Progenitor cell of endocrine pancreas (in vitro differentiated cells): ENCODE measurements at places on chromosomes 11 and 22. TPM values are rescaled to one million over a fixed set of nuclear protein-coding genes. Genes with fewer than 3 reads are reported as not detected.
A peak's percentile ranks its signal among the peaks of the same experiment; 100 is the strongest.

DNA sequence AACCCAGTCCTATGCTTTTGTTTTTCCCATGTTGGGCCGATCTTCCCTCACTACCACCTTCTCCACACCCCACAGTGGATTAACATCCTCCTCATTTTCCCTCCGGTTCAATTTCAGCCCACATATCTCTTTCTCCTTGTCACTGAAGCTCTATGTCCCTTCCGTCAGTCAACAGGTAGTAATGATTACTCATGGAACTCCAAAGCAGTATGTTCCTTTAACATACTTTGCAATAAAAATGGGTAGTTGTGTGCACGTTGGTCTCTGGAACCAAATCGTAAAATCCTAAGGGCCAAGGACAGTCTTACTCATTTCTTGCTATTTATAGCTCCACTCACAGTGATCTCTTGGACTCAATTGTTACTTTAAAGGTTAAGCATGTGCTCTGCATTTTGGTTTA, 20.2 kb downstream of the AMOTL1 start:
- DNase-seq: no peak
- H3K4me3 ChIP-seq: no peak overlapping the region
- no peak overlapping the region for H3K27ac ChIP-seq
- H3K4me1 ChIP-seq: peaks cover 13% of the 10 kb centered on the region

DNA sequence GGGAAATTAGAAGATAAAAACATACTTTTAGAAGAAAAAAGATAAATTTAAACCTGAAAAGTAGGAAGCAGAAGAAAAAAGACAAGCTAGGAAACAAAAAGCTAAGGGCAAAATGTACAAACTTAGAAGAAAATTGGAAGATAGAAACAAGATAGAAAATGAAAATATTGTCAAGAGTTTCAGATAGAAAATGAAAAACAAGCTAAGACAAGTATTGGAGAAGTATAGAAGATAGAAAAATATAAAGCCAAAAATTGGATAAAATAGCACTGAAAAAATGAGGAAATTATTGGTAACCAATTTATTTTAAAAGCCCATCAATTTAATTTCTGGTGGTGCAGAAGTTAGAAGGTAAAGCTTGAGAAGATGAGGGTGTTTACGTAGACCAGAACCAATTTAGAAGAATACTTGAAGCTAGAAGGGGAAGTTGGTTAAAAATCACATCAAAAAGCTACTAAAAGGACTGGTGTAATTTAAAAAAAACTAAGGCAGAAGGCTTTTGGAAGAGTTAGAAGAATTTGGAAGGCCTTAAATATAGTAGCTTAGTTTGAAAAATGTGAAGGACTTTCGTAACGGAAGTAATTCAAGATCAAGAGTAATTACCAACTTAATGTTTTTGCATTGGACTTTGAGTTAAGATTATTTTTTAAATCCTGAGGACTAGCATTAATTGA, 1.0 kb downstream of the MALAT1 start:
- DNase-seq: no peak
- no peak overlapping the region for H3K4me3 ChIP-seq
- H3K27me3 ChIP-seq: no peaks in the 10 kb centered on the region
- H3K27ac ChIP-seq: no peak overlapping the region
- H3K36me3 ChIP-seq: peaks cover 14% of the 10 kb centered on the region

Gene ADM
- total RNA-seq: 8.4 and 9.4 TPM in 2 replicates

GRCh38 chr11:66126808-66127555, 56.9 kb downstream of the PACS1 start:
- H3K36me3 ChIP-seq: no peaks in the 10 kb centered on the region
- DNase-seq: no peak
- no peaks in the 10 kb centered on the region for H3K27me3 ChIP-seq
- no peak overlapping the region for H3K27ac ChIP-seq

Gene APOA5
- total RNA-seq: not detected in 2 replicates

GRCh38 chr11:9565822-9566560, 7.5 kb upstream of the WEE1 start:
- peaks cover 5% of the 10 kb centered on the region for H3K36me3 ChIP-seq
- no peaks in the 10 kb centered on the region for H3K27me3 ChIP-seq
- H3K27ac ChIP-seq: peak overlapping the region; percentile 99
